ENCODE measurements at places on chromosomes 7 and 10. TPM values are rescaled to one million over a fixed set of nuclear protein-coding genes. Genes with fewer than 3 reads are reported as not detected.

Gene AKR1C1
- total RNA-seq, result 475 TPM

Gene C10orf95
- total RNA-seq, result not detected

Gene ARHGEF35
- total RNA-seq, result 2.9 TPM

Gene HMX3
- total RNA-seq, result not detected

Gene INMT
- 220 TPM for total RNA-seq

Gene JMJD1C
- total RNA-seq, result 68.8 TPM

Gene ELOVL3
- total RNA-seq, result 3.4 TPM

Gene NCF1
- total RNA-seq, result not detected

Gene TRIM50
- not detected for total RNA-seq

Gene PRRT4
- total RNA-seq, result 0.56 TPM

Gene UPF2
- total RNA-seq, result 12.4 TPM

Gene POM121
- total RNA-seq, result 14.1 TPM

Gene CYP3A4
- total RNA-seq, result not detected

Gene RADIL
- total RNA-seq, result 0.19 TPM

Gene CALHM3
- not detected for total RNA-seq

Gene PLA2G12B
- total RNA-seq, result not detected

Gene PPP1R3A
- not detected for total RNA-seq

Gene PAX4
- not detected for total RNA-seq

Gene SAMD9
- 9.7 TPM for total RNA-seq

Gene NKX2-3
- total RNA-seq, result not detected

Gene VSTM4
- 5.3 TPM for total RNA-seq

Gene SYNPO2L
- 0.06 TPM for total RNA-seq

Gene NPFFR1
- not detected for total RNA-seq

Gene TSPAN12
- 0.88 TPM for total RNA-seq

Gene PAPSS2
- 95.4 TPM for total RNA-seq

Gene TRPV5
- not detected for total RNA-seq

Gene CACNB2
- total RNA-seq, result 0.15 TPM

Gene GATAD1
- total RNA-seq, result 19.5 TPM

Gene APBB1IP
- 8.4 TPM for total RNA-seq

Gene ZMIZ2
- total RNA-seq, result 11.2 TPM

Gene OPN4
- total RNA-seq, result not detected

Gene RBP3
- total RNA-seq, result not detected

Gene FFAR4
- total RNA-seq, result not detected

Gene NAT16
- not detected for total RNA-seq

Gene ST8SIA6
- not detected for total RNA-seq

Gene HOGA1
- not detected for total RNA-seq

Gene HOXA6
- not detected for total RNA-seq

Gene LRRN3
- 0.87 TPM for total RNA-seq

Gene ASB15
- not detected for total RNA-seq

Gene GPRIN2
- total RNA-seq, result not detected

Gene MRPS24
- 104 TPM for total RNA-seq

Gene CTAGE8
- 0.10 TPM for total RNA-seq

Gene SERPINE1
- 408 TPM for total RNA-seq

Gene CARD11
- total RNA-seq, result under 0.01 TPM

Measured in cardiac ventricle fibroblast (primary cell).